ENCODE measurements at places on chromosomes 11 and 22.

- no peak for DNase-seq
Observed at GRCh38 chr11:117833401-117833891, 8.9 kb upstream of the FXYD2 start.

DNA sequence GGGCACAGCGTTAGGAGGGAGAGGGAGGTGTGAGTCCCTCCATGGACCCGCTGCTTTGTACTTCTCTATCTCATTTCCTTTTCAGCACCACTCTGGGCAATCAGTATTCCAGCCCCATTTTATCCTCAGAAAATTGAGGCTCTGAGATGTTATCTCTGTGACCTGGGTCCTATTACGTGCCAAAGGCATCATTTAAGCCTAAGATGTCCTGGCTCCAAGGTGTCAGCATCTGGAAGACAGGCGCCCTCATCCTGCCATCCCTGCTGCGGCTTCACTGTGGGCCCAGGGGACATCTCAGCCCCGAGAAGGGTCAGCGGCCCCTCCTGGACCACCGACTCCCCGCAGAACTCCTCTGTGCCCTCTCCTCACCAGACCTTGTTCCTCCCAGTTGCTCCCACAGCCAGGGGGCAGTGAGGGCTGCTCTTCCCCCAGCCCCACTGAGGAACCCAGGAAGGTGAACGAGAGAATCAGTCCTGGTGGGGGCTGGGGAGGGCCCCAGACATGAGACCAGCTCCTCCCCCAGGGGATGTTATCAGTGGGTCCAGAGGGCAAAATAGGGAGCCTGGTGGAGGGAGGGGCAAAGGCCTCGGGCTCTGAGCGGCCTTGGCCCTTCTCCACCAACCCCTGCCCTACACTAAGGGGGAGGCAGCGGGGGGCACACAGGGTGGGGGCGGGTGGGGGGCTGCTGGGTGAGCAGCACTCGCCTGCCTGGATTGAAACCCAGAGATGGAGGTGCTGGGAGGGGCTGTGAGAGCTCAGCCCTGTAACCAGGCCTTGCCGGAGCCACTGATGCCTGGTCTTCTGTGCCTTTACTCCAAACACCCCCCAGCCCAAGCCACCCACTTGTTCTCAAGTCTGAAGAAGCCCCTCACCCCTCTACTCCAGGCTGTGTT, 829 bp upstream of the APOC3 start:
- no peak for DNase-seq

DNA sequence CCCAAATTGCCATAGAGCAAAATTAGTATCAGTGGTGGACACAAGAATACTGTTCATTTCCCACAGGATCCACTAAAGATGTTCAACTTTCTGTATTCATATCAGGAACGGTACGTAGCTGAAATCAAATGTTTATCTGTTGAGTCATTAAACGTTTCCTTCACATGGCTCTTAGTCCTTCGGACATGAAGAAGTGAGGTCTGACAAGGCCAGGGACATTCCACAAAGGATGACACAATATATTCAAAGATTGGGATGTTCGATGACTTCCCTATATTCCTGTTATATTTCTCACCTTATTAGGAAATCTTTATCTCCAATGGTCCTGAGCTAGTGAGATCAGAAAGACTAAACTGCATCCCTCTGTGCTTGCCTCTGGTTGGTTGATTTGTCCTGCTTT, 129.0 kb downstream of the ETS1 start:
- peak; percentile 76 for DNase-seq

GRCh38 chr22:44952863-44953746, 56.7 kb downstream of the PHF21B start:
- DNase-seq: no peak

DNA sequence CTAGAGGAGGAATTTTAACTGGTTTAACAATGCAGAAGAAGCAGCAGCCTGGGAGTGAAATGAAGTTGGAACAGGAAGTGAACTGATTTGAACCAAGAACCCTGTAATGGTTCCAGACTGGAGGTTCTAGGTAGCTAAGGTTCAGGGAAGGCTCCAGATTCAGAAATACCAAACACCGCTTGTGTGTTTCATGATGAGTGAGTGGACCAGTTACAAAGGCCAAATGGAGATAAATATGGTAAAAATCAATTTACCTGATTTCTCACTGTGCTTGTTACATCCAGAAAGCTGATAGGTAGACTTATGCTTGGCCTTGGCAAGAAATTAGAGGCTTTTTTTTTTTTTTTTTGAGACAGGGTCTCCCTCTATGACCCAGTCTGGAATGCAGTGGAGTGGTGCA, 12.9 kb downstream of the ATG13 start:
- no peak for DNase-seq

GRCh38 chr11:71438650-71439049, 9.5 kb downstream of the DHCR7 start:
- no peak for DNase-seq

DNA sequence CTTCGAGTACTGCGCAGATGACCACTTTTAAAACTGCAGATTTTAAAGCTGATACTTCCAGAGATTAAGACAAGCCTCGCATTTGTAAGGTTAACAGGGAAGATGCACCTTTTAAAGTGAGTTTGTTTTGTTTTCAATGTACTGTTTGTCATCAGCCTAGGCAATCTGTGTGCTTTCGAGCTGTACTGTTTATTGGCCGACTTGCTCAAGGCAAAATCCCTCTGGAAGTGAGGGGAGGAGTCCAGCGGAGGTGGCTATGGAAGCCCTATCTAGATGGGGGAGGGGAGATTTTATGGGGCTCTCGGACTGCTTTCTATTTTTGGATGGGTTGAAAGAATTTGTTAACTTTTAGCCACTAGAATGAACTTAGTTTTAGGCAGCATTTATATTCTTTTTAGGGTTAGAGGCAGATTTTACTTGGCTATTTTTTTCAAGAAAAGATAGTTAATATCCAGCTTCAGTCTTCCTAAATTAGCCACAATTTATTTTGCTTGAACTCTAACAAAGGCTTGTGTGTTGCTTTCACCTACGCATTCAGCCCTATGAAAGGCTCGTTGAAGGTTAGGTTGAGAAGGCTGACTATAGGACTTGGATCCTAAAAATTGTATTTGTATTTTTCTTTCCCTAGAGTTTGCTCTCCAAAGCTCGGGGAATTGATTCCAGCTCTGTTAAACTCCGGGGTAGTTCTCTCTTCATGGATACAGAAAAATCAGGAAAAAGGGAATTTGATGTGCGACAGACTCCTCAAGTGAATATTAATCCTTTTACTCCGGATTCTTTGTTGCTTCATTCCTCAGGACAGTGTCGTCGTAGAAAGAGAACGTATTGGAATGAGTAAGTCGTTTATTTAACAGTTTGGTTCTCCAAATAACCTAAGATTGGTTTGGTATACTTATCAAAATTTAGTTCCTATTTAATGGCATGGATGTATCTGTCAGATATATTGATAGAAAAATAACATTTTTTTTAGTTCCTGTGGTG, 2.1 kb downstream of the WEE1 start:
- DNase-seq: peak; percentile 82

- DNase-seq: no peak
Observed at GRCh38 chr11:76365038-76365679, 15.8 kb downstream of the THAP12 start.

DNA sequence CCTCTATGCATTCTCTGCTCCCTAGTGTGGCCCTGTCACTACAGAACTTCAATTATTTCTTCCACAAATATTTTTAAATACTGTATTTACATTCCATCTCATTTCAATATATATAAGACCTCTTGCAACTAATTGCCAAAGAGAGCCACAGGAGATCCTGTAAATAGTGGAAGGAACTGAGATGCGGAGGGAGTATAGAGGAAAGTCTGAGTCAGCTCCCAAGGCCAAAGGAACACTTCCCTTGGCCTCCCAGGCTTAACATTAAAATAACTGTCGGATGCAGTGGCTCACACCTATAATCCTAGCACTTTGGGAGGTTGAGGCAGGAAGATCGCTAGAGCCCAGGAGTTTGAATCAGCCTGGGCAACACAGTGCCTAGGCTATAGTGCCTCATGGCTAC, 31.2 kb downstream of the RBFOX2 start:
- no peak for DNase-seq

- DNase-seq: peak; percentile 16
Observed at GRCh38 chr11:75673977-75674582, 5.2 kb upstream of the MAP6 start.

DNA sequence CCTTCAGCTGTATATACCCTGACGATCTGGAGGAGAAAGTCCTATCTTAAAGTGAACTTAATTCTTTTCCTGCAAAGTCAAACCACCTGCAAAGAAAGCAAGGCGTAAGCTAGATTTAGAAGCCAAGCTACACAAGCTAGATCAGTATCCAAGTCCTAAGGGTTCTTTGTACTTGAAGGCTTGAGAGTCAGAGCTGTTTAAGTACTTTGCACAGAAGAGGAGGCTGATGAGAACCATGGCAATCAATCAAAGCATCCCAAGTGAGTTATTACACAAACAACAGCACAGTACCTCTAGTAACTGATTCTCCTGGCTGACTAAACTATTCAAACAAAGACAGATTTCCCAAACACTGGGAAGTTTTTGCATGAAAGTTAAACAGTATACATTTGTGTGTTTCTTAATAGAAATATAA, 1.9 kb downstream of the CDON start:
- no peak for DNase-seq

GRCh38 chr11:71423181-71423790, 24.9 kb downstream of the DHCR7 start:
- no peak for DNase-seq

GRCh38 chr11:107564877-107565218, 687 bp downstream of the ALKBH8 start:
- DNase-seq: no peak

- peak; percentile 23 for DNase-seq
Observed at GRCh38 chr11:69630017-69630416, 10.9 kb upstream of the CCND1 start.

DNA sequence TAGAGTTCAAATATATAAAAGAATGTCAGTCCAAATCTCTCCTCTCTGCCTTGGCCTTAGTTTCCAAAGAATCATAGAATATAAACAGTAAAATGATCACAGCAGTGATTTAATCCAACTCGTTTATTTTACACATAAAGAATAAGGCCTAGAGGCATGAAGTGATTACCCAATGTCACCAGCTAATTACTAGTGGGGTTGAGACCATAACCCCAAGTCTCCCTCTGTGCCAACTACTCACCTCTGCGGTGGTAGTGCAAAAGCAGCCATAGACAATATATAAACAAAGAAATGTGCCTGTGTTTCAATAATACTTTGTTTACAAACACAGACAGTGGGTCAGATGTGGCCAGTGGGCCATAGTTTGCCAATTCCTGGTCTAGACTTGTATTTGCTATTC, 96.6 kb upstream of the FAT3 start:
- DNase-seq: no peak

- peak; percentile 7 for DNase-seq
Observed at GRCh38 chr11:93169950-93170561, 27.7 kb downstream of the SLC36A4 start.

GRCh38 chr11:103532133-103532788, 423.0 kb downstream of the DYNC2H1 start:
- DNase-seq: peak; percentile 69

GRCh38 chr22:48719978-48720661, 1107.6 kb downstream of the BRD1 start:
- DNase-seq: no peak

DNA sequence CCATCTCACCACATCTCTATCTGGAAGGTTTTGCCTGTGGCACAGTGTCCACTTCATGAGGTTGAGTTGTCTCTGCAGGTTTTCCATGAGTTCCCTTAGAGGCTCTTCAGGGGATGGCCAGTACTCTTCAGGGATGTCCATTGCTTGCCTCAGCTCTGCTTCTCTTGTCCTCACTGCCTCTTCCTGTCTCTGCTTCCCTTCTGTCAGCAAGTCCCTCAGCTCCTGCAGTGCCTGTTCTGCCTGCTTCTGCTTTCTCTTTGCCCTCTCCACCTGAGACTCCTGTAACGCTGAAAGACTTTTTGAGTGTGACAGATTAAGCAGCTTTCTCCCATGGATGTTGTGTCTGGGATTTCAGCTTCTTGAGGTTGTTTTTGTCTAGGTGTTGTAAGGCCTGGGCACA, 38.2 kb upstream of the MRPL17 start:
- no peak for DNase-seq

GRCh38 chr11:57277845-57278720, 41.0 kb upstream of the APLNR start:
- peak; percentile 94 for DNase-seq

DNA sequence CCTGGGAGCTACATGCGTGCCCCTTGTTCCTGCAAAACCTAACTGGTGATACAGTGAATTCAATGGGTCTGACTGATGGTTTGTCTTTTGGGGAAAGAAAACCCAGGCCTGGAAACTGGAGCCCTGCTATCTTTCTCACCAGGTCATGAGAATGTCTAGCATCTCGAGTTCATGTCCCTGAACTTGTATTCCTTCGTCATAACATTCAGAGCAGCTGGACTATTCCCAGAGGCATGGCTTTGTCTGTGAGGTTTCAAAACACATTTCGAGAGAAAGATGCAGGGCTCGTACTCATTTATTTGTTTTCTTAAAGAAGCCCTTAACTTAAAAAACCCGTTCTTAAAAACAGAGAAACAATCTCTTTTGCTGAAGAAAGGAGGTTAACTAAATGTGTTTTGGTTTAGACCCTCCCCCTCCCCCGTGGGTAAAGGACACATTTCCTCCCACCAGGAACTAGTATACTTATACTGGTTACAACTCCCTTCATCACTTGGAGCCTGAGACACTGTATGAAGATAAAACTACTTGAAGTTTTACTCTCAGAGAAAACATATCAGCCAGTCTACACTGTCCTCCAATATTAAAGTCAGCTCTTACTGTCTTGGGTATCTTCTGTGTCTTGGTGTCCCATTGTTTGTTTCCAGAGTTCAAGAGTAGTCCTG, 43.2 kb downstream of the ME3 start:
- no peak for DNase-seq

DNA sequence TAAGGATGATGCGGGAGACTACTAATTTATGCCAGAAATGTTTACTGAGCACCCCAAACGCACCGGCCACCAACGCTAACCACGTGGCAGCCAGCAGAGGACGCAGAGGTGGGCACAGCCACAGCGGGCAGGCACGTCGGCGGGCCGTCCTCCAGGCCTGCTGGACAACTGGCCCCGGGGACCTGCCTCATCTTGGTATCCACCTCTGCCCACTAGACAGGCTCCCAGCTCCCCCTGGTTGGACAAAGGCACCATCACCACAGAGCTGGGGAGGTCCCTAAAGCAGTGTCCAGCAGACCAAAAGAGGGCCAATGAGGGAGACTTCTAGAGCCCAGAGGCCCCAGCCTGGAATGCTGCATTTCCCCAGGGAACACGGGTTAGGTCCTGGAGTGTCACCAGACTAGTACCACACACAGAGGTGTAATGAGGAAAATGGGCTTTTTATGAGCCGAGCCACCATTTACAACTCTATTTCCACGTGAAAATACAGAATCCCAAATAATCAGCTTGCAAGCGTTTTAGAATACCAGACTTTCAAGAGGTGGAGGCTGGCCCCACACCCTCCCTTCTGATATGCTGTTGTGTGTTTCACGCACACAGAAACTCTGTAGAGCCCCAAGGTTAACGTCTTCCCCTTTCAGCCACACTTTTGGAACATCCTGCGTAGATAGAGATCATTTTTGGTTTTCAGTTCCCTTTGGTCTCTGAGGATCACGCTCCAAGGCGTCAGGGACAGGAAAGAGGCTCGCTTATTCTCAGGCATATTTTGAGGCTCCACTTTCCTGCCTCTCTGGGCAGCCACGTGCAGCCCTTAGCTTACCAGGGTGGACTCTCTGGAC, 23.7 kb upstream of the BID start:
- no peak for DNase-seq

Measured in foreskin fibroblast (primary cell).